Activated gamma-delta T cell (primary cell): ENCODE measurements at places on chromosomes 3 and 15.

- no peak for DNase-seq
These were observed 181.8 kb downstream of the MCTP2 start for GRCh38 chr15:94412979-94413746.

- no peak for DNase-seq
These were observed 115.1 kb downstream of the SLCO3A1 start for GRCh38 chr15:91968610-91969009.

DNA sequence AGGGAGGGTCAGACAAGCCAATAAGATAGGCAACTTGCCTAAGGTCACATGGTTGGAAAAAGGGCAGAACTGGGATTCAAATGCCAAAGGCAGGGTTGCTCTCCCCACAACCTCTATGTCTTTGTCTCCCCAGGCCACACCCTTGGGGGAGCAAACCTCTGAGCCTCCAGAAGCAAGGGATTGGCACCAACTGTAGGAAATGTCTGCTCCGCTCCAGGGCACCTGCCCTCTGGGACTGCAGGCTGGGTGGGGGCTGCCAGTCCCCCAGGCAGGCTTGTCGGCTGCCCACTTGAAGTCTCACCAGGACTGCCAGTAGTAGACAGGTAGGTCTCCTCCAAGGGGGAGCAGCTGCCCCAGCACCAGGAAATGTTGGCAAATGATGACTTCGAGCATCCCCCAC, 2.0 kb downstream of the FAM3D start:
- no peak for DNase-seq

DNA sequence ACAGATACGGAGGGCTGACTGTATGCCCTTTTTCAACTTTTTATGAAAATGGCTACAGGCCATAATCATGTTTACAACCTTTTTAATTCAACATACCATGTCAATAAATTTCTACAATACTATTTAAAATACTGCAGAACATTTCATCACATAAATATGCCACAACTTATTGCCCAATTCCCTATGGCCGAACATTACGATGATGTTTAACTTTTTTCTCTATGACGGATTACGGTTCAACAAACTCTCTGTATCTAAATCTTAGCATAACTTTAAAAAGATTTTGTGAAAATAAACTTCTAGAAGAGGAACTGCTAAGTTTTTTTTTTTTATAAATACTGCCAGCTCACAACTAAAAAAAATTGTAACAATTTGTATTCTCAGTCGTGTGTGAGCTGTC, 220.4 kb downstream of the OSBPL10 start:
- DNase-seq = no peak

GRCh38 chr15:33330931-33331330, 20.2 kb downstream of the RYR3 start:
- DNase-seq = no peak

- DNase-seq = no peak
These were observed 219.2 kb upstream of the SGO1 start for GRCh38 chr3:20405231-20405630.

DNA sequence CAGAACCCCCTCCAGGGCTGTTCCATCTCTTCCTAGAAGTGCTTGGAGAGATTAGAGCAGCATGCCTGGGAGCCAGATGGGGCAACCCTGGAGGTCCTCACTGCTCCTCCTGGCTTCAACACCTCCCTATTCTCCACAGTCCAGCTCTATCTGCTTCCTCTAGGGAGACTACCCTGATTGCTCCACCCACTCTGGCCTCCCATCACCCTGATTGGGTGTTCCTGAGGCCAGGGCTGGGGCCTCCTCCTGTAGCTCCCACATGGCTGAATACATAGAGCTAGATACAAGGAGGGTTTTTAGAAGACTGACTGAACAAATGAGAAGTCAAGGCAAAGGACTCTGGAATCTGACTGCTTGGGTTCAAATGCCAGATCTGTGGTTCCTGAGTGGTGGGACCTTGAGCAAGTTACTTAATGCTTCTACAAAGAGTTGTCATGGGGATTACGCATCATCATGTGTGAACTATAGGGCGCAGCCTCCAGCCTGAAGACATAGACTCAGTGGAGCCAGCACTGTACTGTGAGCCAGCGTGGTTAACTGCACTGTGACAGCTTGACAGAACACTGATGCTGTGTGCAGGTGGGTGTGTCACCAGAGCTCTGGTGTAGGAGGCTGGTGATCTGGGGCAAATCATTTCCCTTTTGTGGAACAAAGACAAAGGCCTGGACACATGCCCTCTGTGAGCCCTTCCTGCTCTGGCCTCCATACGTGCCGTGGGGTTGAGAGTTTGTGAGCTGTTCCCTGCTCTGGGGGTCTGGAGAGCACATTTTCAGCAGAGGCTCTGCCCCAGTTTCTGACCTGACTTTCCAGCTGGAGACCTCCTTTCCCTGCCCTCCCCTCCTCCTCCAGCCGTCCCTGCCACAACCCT, 74.8 kb downstream of the SCN5A start:
- no peak for DNase-seq

DNA sequence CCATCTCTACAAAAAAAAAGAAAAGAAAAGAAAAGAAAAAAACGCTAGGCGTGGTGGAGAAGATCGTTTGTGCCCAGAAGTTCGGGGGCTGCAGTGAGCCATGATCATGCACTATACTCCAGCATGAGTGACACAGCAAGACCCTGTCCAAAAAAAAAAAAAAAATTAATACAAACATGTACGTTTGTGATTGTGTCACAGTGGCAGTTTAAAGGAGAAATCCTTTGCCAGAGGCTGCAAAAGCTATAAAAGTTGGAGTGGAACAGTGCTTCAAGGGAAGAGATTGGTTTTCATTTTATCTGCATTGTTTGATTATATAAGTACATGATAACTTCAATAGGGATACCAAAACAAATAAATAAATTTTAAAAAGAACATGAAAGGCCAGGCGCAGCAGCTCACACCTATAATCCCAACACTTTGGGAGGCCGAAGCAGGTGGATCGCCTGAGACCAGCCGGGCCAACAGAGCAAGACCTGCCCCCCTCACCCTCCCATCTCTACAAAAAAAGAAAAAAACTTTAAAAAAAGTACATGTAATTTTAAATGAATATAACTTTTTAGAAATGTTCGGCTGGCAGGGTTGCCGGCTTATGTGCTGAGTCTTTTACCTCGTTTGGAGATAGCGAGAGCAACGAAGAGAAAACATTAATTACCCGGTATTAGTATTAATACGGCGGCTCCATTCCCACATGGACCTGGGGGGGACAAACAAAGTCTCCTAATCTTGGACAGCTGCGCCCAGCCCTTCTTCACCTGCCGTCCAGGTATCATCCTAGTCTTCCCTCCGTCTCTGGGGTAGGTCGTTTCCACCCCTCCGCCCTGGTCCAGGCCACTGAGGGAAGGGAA, 573 bp upstream of the DIS3L start:
- no peak for DNase-seq

DNA sequence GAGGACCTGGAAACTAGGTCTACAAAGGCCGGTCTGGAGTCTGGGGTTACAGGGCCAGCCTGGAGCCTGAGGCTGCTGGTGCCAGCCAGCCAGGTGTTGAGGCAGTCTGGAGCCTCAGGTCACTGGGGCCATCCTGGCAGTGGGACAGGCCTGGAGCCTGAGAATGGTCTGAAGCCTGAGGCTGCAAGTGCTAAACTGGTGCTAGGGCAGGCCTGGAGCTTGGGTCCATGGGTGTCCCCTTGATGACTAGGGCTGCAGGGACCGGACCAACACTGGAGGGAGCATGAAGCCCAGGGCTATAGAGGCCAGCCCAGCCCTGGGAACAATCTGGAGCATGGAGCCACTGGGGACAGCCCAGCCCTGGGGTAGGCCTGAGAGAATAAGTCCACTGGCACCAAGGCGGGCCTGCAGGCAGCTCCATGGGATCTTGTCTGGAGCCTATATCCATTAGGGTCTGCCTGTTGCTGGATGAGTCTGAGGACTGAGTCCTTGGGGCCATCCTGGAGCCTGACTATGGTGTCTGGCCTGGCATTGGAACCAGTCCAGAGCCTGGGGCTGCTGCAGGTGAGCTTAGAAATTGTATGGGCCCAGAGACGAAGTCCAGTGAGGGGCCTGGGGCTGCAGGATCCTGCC, 101.9 kb downstream of the GLDN start:
- DNase-seq = no peak

- no peak for DNase-seq
These were observed 2.2 kb downstream of the C15orf62 start for GRCh38 chr15:40772014-40772413.

- DNase-seq = no peak
These were observed 48.9 kb downstream of the IQGAP1 start for GRCh38 chr15:90436952-90437351.
